Cerebellar nuclear complex (tissue), 1 donor: ENCODE measurements at places on chromosomes 3 and 15.

- DNase-seq, result no peak
Measured at GRCh38 chr3:46545818-46546630, 20.1 kb downstream of the LRRC2 start.

- no peak for DNase-seq
Measured at GRCh38 chr3:193174140-193174539, 66.9 kb upstream of the PLAAT1 start.

DNA sequence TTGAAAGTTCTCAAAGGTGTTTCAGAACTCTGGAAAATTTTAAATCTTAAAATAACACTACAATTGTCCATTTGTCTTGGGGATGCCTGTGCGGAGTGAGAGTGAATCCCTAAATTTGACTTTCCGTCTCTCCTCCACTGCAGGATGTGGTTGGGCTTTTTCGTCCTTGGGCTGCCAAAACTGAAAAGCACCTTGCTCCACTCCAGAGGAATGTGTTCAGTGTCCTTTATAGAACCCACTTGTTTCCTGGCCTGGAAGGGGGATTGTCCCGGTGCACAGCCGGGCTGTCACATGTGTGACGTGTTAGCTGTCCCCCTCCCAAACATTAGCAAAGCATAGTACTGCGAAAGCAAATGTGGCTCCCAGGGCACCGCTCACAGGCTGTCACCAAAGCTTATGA, 69.6 kb upstream of the ATP10A start:
- DNase-seq, result no peak

DNA sequence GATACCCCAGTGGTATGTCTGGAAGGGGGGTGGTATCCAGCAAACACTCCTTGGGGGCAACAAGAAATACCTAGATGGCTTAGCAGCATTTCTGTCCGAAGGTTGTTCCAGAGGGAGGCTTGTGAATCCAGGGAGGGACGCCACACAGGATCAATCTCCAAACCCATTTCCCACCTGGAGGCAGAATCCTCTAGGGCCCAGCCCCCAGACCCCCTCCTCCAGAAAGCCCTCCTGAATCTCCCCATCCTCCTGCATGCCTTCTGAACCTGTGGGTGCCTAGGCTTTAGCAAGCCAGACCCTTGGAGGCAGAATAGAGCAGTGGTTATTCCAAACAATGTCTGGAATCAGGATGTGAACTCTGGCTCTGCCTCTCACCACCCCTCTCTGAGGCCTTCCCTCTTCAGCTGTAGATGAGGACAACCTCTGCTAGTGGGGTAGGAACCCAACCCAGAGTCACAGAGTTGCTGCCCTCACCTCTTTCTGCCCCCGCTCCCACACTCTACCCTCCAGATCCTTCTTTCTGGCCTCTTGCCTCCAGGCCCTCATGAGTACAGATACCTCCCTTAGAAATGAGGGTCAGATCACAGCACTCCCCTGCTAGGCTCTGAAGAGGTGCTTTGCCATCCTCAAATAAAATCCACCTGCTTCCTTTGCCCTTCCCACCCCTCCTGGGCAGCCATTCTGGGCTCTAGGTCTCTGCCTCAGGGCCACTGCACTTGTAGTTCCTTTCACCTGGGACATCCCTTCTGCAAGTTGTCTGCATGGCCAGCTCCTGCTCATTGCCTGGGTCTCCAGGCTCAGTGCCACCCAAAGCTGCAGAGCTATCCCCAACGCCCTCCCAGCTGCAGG, 8.1 kb downstream of the CISH start:
- DNase-seq, result no peak

DNA sequence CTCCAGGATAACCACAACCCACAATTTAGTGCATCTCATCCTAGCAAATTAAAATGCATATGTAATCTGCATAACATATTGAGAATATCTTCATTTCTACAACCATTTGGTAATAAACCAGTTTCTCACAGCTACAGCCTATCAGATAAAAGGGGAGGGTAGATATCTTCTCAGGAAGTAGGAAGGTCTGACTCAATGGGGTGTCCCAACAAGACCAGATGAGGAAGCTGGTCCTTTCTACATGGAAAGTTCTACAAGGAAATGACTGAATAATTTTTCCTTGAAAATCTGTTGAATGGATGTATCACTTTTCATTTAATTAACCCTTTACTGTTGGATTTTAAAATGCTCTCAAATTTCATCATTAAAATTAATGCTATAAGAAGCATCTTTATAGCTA, 17.4 kb upstream of the TMPRSS7 start:
- no peak for DNase-seq

DNA sequence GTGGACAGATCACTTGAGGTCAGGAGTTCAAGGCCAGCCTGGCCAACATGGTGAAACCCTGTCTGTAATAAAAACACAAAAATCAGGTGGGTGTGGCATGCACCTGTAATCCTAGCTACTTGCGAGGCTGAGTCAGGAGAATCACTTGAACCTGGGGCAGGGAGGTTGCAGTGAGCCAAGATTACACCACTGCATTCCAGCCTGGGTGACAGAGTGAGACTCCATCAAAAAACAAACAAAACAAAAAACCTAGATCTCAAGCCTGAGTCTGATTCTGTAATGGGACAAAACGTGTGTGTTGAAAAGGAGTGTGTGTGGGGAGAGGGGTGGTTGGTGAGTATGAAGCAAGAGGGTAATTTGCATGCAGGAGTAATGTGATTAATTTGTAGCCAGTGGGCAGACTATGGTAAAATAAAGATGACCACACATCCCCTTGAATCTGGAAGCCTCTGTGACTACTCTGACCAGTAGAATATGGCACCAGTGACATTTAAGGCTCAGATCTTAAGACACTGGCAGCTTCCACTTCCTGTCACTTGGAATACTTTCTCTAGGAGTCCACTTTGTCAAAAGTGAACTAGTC, 18.4 kb upstream of the OPA1 start:
- DNase-seq, result no peak

DNA sequence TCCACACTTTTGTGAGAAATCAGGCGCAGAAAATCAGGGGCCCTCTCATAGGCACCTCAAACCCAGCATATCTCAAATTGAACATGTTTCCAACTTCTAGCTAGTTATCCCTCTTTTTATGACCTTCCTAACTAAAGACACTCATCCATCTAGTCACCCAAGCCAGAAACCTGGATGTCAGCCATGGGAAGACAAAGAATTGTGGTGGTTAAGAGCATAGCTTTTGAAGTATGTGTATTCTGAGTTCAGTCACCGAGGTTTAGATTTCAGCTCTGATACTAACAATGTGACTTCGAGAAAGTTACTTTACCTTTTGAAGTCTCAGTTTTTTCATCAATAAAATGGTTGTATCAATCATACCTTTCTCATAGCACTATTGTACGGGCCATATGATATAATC, 495.5 kb downstream of the NLGN1 start:
- DNase-seq, result no peak

GRCh38 chr15:57872281-57873030, 165.9 kb downstream of the POLR2M start:
- DNase-seq, result no peak

GRCh38 chr3:139521144-139521543, 18.4 kb downstream of the RBP1 start:
- no peak for DNase-seq

GRCh38 chr3:132723024-132723950, 1.1 kb upstream of the NPHP3 start:
- no peak for DNase-seq

GRCh38 chr3:183991403-183991802, 26.3 kb downstream of the ABCC5 start:
- DNase-seq, result no peak

DNA sequence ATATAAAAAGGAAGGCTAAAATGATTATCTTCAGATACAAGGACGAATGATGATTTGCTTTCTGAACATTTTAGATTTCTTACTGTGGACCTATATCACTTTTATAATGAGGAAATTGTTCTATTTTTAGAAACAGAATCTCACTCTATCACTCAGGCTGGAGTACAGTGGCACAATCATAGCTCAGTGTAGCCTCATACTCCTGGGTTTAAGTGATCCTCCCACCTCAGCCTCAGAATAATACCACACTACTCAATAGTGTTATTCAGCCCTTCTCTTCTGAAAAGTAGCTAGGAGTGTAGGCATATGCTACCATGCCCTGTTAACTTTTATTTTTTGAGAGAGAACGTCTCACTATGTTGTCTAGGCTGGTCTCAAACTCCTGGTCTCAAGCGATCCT, 15.8 kb downstream of the DNAJC13 start:
- no peak for DNase-seq

DNA sequence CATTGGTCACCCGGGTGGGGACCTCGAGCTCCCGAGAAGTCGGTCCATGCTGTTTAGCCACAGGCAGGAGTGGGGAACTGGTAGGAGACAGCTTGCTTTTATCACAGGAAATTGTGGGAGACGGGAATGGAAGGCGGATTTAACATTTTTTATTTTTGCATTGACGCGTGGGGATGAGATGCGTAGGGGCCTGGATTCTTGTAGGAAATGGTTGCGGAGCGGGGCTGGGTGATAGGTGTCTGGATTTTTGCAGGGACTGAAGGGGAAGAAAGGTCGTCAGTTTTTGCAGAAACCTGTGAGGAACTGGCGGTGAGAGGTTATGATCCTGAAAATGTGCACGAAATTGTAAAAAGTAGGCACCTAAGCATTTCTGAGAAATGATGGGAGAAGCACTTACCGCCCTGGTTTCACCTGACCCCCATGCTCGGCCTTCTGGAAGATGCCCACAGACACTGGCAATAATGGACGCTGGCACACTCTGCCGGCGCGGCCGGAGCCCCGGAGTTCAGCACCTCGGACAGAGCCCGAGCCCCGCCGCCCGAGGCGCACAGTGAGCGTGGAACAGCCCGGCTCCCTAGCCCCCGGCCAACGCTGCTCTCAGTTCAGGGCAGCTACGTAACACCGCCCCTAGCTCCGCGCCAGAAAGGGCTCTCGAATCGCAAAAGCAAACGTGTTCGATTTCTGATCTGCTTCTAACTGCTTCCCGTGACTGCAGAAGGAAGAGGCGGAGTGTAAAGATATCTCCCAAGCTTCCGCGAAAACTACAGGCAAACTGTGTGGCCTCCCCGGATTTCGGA, 928 bp downstream of the ANKRD34C start:
- no peak for DNase-seq

GRCh38 chr3:8987226-8987625, 24.0 kb upstream of the RAD18 start:
- no peak for DNase-seq

DNA sequence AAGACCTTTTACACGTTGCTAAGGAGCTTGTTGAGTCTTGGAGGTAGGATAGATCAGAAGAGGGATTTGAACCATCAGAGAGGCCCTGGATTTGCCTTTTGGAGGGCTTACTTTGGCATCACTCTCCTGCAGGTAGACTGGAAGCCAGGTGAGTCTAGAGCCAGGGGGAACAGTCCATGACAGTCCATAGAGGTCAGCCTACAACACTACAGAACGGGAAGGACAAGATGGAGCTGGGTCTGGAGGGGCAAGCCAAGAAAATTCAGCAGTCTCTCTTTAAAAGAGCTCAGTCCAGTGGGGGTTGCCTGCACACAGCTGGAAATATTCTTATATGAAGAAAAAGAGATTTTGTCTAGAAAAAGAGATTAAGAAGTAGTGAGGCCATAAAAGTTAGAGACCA, 60.7 kb downstream of the HHLA2 start:
- DNase-seq, result no peak

- DNase-seq, result no peak
Measured at GRCh38 chr3:79148786-79149185, 619.0 kb downstream of the ROBO1 start.

- DNase-seq, result no peak
Measured at GRCh38 chr3:46844881-46845312, 18.3 kb downstream of the MYL3 start.

DNA sequence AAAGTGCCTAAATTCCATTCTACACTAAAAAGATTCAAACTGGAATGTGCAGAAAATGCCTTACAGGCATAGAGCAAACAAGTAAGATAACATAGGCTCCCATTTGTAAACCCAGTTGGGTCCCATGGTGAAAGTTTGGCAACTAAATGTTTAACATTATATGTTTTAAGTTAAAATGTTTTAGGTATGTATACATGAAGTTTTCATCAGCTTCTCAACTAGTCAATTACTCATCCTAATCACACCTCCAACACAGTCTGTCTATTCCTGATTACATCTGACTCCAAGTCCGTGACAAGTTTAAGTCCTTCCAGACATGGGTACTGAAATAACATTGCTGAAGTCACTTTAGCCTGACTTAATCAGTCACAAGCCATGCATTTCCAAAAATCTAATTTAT, 25.0 kb downstream of the MYLK start:
- no peak for DNase-seq

- DNase-seq, result no peak
Measured at GRCh38 chr3:189143321-189143720, 28.4 kb upstream of the TPRG1 start.

GRCh38 chr3:139292711-139293664, 50.8 kb upstream of the MRPS22 start:
- DNase-seq, result no peak

DNA sequence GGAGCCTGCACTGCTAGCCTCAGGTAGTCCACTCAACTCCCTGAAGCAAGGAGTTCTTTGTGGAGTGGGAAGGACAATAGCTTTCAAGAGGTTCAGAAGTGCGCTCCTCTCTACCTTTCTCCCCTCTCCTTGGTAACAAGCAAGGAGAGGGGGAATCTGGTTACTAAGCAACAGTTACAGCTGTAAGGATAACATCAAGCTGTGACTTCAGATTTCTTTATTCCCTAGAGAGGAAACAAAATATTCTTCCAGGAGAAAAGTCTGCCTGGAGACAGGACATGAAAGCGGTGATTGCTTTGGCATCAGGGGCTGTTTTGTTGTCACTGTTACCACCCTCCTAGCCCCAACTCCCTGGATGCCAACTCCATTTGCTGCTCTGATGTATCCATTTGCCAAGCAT, 70.4 kb downstream of the TRANK1 start:
- DNase-seq, result no peak

GRCh38 chr3:183555541-183556081, at the start of gene KLHL6:
Gene KLHL6, minus strand, starts transcription at chr3:183555706. Its CDS starts 53 bp downstream, at chr3:183555653.
- no peak for DNase-seq

GRCh38 chr3:18061737-18062656, 319.6 kb upstream of the TBC1D5 start:
- DNase-seq, result no peak

GRCh38 chr15:99438691-99439523, 126.9 kb upstream of the MEF2A start:
- DNase-seq, result no peak

DNA sequence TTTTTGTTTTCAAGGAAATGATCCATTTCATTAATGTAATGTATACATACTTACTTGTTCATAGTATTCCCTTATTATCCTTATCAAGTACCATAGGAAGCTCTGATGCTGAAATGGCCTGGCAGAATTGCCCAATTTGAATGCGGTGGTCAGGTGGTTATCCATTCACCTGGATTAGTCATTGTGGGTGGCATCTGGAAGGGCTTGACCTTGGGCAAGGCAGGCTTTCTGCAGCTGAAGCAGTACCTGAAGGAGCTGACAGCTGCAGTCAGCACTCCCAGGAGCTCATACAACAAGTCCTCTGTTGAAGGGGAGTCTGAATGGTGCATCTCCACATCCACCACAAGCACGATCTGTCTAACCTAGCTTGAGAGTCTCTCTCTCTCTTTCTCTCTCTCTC, 12.2 kb upstream of the IQCF5 start:
- no peak for DNase-seq
